ENCODE measurements at places on chromosomes 7 and 10.

DNA sequence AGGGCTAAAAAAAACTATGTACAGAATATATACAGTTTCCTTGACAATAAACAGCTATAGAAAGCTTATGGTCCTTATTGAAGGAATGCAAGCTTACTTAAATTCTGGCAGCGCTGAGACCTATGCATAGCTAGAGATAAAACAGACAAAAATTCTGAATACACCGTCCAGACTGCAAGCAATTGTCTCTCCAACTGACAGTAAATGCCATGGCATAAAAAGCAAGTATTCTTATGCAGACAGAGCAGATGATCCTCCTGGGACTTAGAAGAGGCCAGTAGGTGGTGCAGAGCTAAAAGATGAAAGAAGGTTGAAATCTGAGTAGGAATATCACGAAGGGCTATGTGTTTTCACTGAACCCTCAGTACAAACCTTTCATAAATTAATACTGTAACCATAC is 157.0 kb upstream of the CACNA2D1 start:
- DNase-seq: no peak

DNA sequence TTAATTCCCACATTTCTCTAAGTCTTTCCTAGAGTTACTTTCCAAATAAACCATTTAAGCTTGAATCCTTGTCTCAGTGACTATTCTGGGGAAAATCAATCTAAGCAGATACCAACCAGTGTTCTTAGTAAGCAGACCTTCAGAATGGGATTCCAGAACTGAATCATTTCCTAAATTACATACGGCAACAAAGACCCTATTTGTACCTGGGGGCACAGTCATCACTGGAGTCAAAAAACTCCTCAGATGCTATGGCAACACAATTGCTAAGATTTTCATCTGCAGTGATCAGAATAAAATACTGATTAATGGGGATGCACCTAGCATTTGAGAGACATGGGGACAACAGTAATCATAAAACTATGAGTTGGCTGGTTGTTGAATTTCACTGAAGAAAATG is 284.7 kb upstream of the HGF start:
- no peak for DNase-seq

DNA sequence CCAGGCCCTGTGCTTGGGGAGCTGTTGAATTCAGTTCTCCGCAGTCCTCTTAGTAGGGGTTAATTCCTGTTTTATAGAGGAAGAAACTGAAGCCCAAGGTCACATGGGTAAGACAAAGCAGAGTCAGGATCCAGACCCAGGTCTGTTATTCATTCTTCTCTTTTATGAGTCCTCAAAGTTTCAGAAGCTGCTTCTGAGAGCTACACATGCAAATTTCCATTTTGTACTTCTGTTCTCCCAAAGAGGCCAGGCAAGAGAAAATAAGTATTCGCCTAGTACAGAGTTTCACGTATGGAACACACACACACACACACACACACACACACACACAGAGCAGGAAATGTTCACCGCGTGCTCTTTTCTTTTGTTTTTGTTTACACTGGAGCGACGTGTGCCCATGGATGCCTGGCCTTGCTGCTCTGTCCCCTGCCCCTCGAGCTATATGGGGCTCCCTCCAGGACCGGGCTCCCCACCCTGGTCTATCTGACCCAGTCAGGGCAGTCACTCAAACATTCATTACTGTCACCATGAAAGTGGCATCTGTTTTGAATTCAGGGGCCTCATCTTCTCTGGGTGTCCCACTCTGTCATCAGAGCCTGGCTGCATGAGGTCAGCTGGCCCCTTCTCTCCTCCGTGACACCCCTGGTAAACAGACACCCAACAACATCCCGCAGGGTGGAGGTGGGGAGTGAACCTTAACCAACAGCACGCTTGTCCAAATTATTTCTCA is 84.4 kb downstream of the TNS3 start:
- peak; percentile 60 for DNase-seq

GRCh38 chr10:14200698-14201544 is 129.8 kb downstream of the FRMD4A start:
- no peak for DNase-seq

DNA sequence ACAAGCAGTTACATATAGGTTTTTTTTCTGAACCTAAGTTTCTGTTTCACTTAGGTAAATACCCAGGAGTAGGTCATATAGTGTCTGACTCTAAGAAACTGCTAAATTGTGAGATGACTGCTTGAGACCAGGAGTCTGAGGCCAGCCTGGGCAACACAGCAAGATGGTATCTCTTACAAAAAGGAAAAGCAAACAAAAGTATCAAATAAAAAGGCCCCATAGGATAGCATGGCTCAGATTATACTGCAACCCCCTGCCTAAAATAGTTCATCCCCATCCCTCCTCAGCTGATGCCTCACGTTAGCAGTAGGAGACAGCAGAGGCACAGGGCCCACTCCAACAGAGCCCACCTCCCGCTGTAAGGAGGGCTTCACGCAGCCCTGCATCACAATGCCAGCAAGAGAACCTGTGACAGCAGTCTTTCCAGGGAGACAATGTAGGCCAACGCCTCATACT is 90.3 kb downstream of the SRPK2 start:
- no peak for DNase-seq

DNA sequence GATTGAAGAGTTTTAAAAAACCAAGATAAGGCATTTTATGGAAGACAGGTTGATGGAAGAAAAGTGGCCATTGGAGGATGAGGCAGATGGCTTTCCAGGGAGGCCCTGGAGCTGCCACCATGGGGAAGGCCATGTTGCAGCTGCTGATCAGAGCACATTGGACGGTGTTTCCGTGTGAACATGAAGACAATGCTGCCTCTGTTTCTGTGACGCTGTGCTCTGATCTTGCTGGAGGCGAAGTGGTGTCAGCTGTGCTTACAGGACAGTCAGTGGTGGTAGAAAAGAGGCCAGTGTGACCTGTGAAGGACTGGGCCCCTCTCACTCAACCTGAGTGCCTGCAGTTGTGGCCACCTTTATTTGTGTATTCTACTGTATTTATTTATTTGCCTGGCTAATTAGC is 132.9 kb downstream of the FAM204A start:
- DNase-seq: no peak

DNA sequence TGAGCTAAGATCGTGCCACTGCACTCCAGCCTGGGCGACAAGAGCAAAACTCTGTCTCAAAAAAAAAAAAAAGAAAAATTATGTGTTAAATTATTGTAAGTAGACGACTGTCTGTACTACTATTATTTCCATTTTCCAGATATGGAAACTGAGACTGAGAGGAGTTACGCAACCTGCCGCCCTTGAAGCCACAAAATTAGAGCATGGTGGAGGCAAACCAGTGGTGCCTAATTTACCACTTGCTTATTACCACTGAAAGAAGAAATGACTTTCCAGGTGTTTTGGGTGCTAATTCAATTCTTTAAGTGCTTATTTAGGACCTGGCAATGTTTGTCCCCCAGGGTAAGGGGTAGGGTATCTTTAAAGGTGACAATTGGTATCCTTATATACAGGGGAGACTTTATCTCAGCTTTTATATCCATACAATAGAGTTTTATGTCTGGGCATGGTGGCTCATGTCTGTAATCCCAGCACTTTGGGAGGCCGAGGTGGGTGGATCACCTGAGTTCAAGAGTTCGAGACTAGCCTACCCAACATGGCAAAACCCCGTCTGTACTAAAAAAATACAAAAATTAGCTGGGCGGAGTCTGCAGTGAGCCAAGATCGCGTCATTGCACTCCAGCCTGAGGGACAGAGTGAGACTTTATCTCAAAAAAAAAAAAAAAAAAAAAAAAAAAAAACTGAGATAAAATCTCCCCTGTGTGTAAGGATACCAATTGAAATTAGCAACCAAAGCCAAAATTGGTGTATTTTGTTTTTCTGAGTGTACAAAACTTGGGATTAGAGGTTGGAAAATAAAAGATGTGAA is 16.6 kb upstream of the CAMK1D start:
- no peak for DNase-seq

GRCh38 chr7:87926581-87927461 is 7.2 kb upstream of the ADAM22 start:
- no peak for DNase-seq

GRCh38 chr10:15237351-15237750 is 68.9 kb upstream of the NMT2 start:
- DNase-seq: peak; percentile 55

Measured in aorta (tissue), 5 donors.